Glutamatergic neuron (in vitro differentiated cells): ENCODE measurements at places on chromosomes 1 and 21.

GRCh38 chr1:180283098-180283497, 53.0 kb downstream of the LHX4 start:
- no peak for DNase-seq

- no peak for DNase-seq
Observed at GRCh38 chr1:63730211-63730610, 43.6 kb upstream of the ROR1 start.

GRCh38 chr1:7050751-7051665, 265.8 kb downstream of the CAMTA1 start:
- no peak for DNase-seq

DNA sequence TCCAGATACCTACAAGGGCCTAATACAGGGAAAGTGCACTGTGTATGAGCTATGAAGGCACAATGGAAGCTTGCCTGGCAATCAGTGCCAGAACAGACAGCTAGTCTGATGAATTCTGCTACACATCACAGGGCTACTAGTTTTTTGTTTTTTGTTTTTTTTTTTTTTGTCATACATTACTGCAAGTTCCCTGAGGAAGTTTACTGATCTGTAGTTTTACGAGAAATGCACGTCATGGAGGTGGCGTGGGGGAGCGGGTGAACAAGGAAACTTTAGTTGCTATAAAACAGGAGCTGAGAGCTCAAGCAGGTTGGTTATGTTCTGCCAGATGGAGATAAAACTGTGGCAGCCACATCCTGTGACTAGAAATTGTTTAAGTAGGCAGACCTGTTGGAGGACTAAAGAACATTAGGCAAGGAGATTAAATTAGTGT, 17.7 kb downstream of the PTPRC start:
- DNase-seq: no peak

GRCh38 chr1:24925082-24925779, 4.8 kb downstream of the RUNX3 start:
- DNase-seq: no peak

- no peak for DNase-seq
Observed at GRCh38 chr1:10209590-10209904, 823 bp upstream of the KIF1B start.

DNA sequence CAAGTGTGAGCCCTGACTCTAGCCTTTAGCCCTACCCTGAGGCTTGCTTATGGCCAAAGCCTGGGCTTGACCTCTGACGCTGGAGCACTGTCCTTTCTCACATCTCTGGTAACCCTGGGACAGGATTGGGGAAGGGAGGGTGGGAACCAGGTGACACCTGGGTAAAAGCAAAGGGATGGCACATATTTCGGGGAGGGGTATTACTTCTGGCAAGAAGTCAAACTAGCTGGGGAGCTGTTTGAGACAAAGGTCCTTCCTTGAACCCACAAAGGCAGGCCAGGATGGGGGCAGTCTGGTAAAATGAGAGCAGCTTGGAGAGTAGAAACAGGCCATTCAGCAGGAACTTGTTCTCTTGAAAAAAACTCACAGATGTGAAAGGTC, 2.0 kb downstream of the MOB3C start:
- no peak for DNase-seq

DNA sequence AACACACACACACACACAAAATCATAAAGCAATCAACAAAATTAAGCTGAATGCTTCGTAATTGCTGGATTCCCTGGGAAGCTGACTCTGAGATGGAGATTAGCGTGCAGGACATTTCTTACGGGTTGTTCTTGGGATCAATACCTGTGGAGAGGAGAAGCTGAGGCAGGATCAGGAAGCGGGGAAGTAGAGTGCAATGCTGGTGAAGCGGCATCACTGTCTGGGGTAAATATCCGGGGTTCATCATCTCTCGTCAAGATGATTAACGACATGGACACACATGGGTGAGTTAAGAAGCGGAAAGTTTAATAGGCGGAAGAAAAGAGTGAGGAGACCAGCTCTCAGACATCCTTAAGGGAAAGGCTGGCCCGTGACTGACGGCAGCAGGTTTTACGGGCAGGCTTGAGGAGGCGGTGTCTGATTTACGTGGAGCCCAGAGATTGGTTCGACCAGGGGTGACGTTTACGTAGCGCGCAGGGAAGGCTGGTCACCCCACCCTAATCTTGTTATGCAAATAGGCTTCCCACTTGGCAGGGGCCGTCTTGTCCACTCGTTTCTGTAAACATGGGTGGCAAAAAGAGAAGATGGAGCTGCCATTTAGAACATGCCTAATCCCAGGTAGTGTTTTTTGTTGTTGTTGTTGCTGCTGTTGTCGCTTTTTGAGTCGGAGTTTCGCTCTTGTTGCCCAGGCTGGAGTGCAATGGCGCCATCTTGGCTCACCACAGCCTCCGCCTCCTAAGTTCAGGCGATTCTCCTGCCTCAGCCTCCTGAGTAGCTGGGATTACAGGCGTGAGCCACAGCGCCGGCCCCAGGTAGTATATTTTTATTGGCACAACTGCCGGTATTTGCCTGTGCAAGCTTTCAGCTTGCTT, 135.6 kb upstream of the KCNJ15 start:
- no peak for DNase-seq

GRCh38 chr1:180131510-180131909, 23.2 kb upstream of the QSOX1 start:
- no peak for DNase-seq

DNA sequence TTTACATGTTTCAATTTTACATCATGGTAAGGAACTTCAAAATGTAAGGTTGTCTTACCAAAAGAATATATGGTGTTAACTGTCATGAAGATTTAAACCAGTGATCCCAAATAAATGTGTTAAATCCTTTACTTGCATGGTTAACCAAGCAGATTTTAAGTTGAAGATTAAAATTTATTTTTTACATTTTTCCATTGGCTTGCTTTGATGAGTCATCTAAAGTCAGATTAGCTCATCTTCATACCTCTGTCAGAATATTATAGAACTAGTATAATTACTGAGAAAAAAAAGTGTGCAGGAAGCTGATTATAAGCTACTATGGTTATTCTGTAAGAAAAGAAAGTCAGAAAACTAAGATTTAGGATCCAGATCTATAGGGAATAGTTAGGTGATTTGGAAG, 95.3 kb upstream of the DPH5 start:
- DNase-seq: no peak

GRCh38 chr1:101410048-101410878, 173.4 kb downstream of the S1PR1 start:
- DNase-seq: no peak
